ENCODE measurements at places on chromosomes 1 and 21. TPM values are rescaled to one million over a fixed set of nuclear protein-coding genes. Genes with fewer than 3 reads are reported as not detected.

The VANGL2 gene
- polyA plus RNA-seq = 41.7 TPM

The FAM177B gene
- 0.61 TPM for polyA plus RNA-seq

The CCDC27 gene
- 0.10 TPM for polyA plus RNA-seq

The SLFNL1 gene
- polyA plus RNA-seq = 0.96 TPM

GRCh38 chr1:33902486-33903209 is 38.8 kb downstream of the HMGB4 start:
- DNase-seq = no peak

GRCh38 chr1:100316622-100317021 is 35.7 kb upstream of the CDC14A start:
- no peak for DNase-seq

DNA sequence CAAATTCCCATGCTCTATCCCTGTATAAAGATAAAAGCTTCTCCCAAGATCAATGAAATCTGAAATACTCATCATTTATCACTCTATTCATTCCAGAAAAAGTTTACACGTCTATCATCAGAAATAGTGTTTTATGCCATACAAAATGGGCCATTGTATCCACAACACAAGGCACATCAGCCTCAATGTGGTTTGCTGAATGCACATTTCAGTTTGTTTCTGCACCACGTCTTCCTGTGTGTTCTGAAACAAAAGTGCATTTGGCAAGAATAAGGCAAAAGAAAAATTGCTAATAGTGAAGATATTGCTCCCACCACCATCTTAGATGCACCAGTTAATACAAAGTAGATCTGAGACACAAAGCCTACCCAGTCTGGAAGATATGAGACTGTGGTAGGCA is 89.6 kb upstream of the ETS2 start:
- no peak for DNase-seq

DNA sequence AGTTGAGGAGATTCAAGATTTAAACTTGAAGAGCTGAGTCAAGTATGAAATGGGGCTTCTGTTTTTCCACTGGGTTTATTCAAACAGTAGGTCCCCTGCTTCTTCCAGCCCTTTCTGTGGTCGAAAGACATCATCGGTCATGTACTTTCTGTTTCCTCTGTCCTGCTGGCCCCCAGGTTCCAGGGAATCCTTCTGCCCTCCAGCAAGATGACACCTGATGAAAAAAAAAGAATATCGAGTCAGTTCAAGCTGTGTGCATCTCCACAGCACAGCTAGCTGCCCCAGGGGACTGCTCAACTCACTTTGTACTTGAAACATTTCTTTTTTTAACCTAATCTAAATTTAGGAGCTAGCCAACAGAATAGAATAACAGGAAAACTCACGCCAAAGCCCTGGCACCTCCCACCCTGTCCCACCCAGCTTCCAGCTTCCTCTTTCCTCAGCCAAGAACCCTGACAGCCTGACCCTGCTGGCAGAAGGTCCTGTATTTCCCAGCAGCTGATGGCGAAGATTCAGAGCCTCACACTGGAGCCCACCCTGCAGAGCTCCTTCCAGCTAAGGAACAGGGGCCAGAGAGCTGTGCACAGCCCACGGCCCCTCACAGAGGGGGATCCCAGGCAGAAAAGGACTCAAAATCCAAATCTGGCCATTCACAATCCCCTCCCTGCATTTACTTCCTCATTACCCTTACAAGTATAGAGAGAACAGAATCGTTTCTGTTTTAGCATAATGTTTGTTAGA is 176.5 kb downstream of the PSMG1 start:
- DNase-seq = no peak

DNA sequence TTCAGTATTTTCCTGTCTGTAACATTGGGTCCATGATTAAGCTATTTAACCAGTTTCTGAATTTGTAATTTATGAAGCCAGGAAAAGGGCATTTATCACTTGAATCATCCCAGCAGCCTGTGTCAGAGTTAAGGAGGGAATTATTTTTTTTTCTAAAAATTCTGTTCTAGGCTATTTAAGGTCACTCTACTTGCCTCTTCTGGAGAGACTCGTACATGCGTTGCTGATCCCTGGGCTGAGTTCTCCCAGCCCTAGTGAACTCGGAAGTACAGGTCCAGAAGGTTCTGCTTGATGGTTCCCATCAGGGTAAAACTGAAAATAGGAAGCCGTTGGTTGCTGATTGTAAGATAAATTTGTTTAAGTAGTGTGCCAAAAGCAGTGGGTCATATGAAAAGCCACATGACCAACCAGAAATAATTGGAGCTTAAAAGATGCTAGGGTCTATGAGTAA is 90.7 kb downstream of the GPR88 start:
- DNase-seq = no peak

DNA sequence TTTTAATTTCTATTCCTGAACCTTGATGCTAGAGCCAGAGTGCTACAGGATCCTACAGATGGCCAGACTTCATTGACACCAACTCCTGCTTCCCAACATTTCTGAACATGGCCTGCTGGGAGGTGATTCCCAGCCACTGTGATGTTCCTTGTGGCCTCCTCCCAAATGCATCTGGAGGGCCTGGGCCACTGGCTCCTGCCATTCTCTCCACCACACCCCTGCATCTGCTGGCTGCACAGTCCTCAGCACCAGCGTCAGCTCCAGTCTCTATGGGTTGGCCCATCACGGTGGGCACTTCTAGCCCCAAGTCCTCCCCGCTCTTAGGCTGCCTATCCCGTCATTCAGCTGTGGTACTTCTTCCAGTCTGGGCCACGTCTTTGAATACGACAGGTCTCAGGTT is 91.2 kb upstream of the CD34 start:
- DNase-seq = no peak

DNA sequence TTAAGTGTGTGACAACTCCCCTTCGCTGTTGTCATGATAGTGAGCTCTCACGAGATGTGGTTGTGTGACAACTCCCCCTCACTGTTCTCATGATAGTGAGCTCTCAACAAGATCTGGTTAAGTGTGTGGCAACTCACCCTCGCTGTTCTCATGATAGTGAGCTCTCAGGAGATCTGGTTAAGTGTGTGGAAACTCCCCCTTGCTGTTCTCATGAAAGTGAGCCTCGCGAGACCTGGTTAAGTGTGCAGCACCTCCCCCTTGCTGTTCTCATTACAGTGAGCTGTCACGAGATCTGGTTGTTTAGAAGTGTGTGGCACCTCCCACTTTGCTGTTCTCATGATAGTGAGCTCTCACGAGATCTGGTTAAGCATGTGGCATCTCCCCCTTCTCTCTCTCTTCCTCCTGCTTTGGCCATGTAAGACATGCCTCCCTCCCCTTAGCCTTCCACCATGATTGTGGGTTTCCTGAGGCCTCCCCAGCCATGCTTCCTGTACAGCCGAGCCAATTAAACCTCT is 25.1 kb upstream of the LSS start:
- DNase-seq = no peak

GRCh38 chr1:177645491-177646190 is 324.2 kb downstream of the SEC16B start:
- no peak for DNase-seq

GRCh38 chr1:21614419-21615115 is 54.6 kb downstream of the RAP1GAP start:
- DNase-seq = no peak

GRCh38 chr1:31910933-31911332 is 27.2 kb downstream of the PTP4A2 start:
- DNase-seq = no peak

GRCh38 chr21:25904044-25904695 is 169.4 kb downstream of the GABPA start:
- no peak for DNase-seq

DNA sequence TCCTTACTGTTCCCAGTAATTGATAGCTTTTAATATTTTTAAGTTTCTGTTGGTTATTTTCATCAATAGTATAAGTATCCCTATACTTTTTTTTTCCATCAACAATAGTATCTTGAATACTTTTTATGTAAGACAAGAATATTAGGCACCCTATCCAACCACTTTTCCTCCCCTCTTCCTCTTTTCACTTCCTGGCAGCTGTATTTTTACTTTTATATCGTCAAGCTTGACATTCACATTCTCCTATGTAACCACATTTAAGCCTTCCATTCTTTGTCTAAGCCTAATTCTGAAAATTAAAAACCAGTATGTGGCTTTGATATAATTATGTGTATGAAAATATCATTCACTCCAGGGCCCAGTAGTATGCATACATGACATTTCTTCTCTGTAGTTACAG is 9.3 kb downstream of the TMEM39B start:
- DNase-seq = no peak

DNA sequence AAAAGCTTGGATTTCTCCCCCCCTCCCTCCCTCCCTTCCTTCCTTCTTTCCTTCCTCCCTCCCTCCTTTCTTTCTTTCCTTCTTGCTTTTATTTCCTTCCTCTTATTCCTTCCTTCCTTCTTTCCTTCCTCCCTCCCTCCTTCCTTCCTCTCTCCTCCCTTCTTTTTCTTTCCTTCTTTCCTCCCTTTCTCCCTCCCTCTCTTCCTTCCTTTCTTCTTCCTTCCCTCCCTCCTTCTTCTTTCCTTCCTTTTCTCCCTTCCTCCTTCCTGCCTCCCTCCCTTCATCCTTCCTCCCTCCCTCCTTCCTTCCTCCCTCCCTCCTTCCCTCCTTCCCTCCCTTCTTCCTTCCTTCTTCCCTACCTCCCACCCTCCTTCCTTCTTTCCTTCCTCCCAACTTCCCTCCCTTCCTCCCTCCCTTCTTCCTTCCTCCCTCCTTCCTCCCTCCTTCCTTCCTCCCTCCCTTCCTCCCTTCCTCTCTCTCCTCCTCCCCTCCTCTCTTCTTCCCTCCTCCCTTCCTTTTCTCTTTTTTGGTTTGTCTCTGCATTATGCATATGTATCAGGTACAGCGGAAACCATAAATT is 22.8 kb downstream of the WDR64 start:
- no peak for DNase-seq

DNA sequence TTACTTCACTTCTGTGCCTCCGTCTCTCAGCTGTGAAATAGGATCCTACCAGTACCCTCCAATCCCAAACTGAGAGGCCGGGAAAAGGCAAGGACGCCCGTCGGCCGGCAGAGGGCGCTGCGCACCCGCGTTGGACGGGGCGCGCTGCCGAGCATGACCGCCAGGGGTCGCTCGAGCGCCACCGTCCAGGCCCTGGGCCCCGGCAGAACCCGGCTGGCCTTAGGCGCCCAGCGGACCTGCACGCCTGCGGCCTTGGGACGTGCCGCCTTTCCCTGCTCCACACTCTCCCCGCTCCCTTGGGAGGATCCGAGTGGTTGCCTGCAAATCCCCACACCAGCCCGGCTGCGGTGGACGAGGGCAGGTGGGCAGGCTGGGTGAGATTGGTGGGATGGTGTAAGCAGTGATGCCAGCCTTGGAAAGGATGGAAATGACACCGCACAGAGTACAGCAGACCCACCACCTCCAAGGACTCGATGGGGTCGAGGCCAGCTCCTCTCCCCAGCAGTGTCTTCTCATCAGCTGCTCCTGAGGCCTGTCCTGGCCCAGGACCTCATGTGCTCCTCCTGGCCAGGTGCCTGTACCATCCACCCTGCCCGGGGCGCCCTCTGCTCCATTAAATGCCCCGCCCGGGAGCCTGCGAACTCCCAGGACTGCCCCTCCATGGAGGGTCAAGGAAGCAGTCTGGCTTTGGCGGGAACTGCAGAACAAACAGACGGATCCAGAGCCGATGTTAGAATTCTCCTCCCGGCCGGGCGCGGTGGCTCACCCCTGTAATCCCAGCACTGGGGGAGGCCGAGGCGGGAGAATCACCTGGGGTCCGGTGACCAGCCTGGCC is 47.4 kb upstream of the LBR start:
- DNase-seq = peak; percentile 85

Data from right lung (tissue), 10 donors.